ENCODE measurements at places on chromosomes 2 and 18. TPM values are rescaled to one million over a fixed set of nuclear protein-coding genes. Genes with fewer than 3 reads are reported as not detected.

NOP58 gene
- total RNA-seq: 68.0 TPM

GRCh38 chr2:203280428-203281064, 41.7 kb downstream of the CYP20A1 start:
- no peak overlapping the region for H3K4me3 ChIP-seq
- H3K36me3 ChIP-seq: peaks cover 20% of the 10 kb centered on the region
- no peak overlapping the region for H3K27ac ChIP-seq
- H3K27me3 ChIP-seq: no peaks in the 10 kb centered on the region

PTH2R gene
- total RNA-seq: 0.87 TPM

GRCh38 chr2:106997204-106997603, 111.2 kb upstream of the ST6GAL2 start:
- peaks cover 20% of the 10 kb centered on the region for H3K4me1 ChIP-seq
- H3K27me3 ChIP-seq: peaks cover 42% of the 10 kb centered on the region
- H3K36me3 ChIP-seq: no peaks in the 10 kb centered on the region
- no peak for DNase-seq
- no peak overlapping the region for H3K4me3 ChIP-seq
- H3K27ac ChIP-seq: no peak overlapping the region

DNA sequence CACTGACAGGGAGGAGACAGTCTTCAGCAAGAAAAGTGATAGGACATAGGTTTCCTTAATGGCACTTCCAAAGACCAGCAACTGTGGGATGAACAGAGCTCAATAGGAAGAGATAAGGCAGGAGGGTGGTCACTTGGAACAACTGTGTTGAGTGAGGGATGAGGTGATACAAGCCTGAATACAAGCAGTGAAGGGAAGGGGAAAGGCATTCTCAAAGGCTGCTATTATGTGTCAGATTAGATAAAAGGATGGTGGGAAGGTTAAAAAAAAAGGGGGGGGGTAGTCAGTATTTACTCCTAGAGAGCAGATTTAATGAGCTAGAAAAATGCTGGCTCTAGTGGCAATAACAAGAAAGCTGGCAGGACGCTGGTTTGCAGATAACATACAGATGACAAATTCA, 25.7 kb downstream of the CCBE1 start:
- DNase-seq: no peak
- no peaks in the 10 kb centered on the region for H3K27me3 ChIP-seq
- no peak overlapping the region for H3K27ac ChIP-seq

GRCh38 chr2:189628817-189629530, 32.3 kb upstream of the ASNSD1 start:
- peaks cover 12% of the 10 kb centered on the region for H3K4me1 ChIP-seq
- no peaks in the 10 kb centered on the region for H3K36me3 ChIP-seq
- H3K4me3 ChIP-seq: no peak overlapping the region
- H3K27ac ChIP-seq: no peak overlapping the region

- no peaks in the 10 kb centered on the region for H3K36me3 ChIP-seq
- no peak overlapping the region for H3K4me3 ChIP-seq
- H3K27ac ChIP-seq: no peak overlapping the region
- no peaks in the 10 kb centered on the region for H3K4me1 ChIP-seq
- DNase-seq: no peak
- H3K27me3 ChIP-seq: peaks cover 4% of the 10 kb centered on the region
These were observed 200.3 kb upstream of the SLC39A10 start for GRCh38 chr2:195456771-195457170.

COLEC11 gene
- 0.33 TPM for total RNA-seq

DNA sequence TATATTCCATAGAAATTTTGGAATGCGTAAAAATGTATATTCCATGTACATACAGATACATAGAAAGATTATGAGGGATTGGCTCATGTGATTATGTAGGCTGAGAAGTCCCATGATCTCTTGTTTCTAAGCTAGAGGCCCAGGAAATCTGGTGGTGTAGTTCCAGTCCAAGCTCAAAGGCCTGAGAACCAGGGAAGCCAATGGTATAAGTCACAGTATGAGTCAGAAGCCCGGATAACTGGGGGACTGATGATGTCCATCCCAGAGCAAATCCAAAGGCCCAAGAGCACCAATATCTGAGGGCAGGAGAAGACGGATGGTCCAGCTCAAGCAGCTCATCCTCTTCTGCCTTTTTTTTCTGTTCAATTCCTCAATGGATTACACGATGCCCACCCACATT, 385.0 kb upstream of the KLHL29 start:
- no peaks in the 10 kb centered on the region for H3K36me3 ChIP-seq
- no peak overlapping the region for H3K4me3 ChIP-seq
- H3K27ac ChIP-seq: no peak overlapping the region
- H3K4me1 ChIP-seq: no peaks in the 10 kb centered on the region
- no peaks in the 10 kb centered on the region for H3K27me3 ChIP-seq

DNA sequence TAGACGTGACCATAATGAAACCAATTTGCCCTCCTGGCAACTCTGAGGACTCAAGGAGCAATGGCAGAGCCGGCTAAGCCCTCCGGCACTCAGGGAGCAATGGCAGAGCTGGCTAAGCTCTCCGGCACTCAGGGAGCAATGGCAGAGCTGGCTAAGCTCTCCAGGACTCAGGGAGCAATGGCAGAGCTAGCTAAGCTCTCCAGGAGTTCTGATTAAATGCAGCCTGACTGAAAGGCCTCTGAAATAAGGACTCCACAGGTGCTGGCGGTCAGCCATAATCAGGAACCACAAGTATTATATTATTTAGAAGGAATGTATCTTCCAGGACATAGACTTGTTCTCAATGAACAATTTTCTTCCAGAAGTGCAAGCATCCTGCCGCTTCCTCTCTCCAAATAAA, 65.2 kb downstream of the C2orf76 start:
- H3K4me3 ChIP-seq: no peak overlapping the region
- no peaks in the 10 kb centered on the region for H3K27me3 ChIP-seq
- H3K36me3 ChIP-seq: no peaks in the 10 kb centered on the region
- no peak overlapping the region for H3K27ac ChIP-seq

DOK6 gene
- 5.4 TPM for total RNA-seq

DNA sequence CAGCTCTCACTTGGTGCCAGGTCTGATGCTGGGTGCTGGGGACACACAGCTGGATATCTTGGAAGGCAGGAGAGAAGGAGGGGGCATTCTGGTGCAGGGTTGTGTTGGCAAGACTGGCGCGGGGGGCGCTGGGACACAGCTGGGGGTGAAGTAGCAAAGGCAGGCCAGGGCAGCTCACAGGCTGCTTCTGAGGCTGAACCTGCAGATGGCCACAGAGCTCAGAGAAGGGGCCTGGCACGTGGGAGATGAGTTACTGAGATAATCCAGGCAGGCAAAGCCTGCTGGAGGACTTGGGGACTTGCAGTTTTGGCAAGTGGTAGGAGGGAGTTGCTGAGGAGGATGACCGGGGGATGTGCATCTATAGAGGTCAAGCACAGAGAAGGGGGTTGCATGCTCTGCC, 16.2 kb upstream of the DGKD start:
- H3K27me3 ChIP-seq: peaks cover 27% of the 10 kb centered on the region
- DNase-seq: no peak
- H3K36me3 ChIP-seq: no peaks in the 10 kb centered on the region
- H3K4me3 ChIP-seq: no peak overlapping the region
- no peaks in the 10 kb centered on the region for H3K4me1 ChIP-seq
- no peak overlapping the region for H3K27ac ChIP-seq

OR6B2 gene
- total RNA-seq: not detected

STAT4 gene
- total RNA-seq: 2.1 TPM

DNA sequence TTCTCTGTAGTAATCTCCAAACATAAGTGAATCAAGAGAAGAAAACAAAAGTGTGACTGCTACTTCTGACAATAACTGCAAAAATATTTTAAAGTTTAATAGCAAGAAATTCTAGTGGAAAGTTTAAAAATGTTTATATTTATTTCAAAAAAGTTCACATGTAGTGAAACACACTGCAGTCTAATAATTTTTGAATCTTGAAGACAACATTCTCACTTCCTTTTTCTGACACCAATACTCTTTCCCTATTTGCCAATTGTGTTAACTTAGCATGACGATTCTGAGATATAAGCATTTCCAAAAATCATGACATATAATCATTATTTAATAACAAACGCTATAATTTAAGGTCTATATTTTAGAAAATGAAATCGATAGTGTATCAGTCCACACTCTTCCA, 429.1 kb upstream of the PKDCC start:
- H3K27me3 ChIP-seq: no peaks in the 10 kb centered on the region
- H3K27ac ChIP-seq: no peak overlapping the region
- H3K36me3 ChIP-seq: no peaks in the 10 kb centered on the region
- DNase-seq: no peak
- no peak overlapping the region for H3K4me3 ChIP-seq
- H3K4me1 ChIP-seq: no peaks in the 10 kb centered on the region

CUL3 gene
- 87.2 TPM for total RNA-seq

PRSS56 gene
- not detected for total RNA-seq

TEKT4 gene
- 0.34 TPM for total RNA-seq

DNA sequence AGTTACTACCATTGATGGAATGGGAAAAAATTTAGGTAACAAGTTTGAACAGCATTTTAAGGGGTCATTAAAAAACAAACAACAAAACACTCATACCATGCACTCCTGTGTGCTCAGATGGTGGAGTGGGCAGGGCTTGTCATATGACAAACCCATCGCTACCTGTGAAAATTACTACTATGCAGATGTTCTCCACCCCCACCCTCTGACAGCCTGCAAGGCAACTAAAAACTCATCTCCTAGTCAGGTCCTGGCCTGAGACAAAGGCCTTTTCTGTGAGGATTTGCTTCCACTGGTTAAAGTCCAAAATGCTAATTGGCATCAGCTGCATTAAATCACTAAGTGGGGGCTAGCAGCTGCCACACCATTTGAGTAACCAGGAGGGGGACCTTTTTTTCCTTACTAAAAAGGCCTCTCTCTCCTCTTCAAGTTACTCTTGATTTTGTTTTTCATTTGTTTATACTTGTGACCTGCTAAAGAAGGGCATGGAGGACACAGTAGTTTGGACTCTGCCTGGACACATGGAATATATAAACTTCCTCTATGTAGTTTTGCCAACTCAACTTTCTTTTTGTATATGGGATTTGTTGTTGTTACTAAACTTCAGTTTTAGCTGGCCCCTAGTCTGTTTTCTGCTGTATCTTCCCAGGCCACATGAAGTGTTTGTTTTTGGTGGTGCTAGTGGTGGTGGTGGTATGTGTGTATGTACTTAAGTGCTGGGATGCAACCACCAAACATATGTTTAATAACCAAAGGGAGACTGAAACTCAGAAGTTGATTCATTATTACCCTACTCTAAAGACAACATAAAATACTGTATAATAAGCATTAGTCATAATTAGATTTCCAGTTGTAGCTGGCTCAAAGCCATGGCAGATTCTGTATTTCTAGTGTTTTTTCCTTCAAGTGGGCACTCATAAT, 121.3 kb downstream of the MAP4K4 start:
- H3K36me3 ChIP-seq: peaks cover 6% of the 10 kb centered on the region
- peaks cover 49% of the 10 kb centered on the region for H3K4me1 ChIP-seq
- no peak overlapping the region for H3K4me3 ChIP-seq

CBLN2 gene
- total RNA-seq: 6.2 TPM
